Effector memory CD4-positive, alpha-beta T cell (primary cell): ENCODE measurements at places on chromosomes 11 and 22.

DNA sequence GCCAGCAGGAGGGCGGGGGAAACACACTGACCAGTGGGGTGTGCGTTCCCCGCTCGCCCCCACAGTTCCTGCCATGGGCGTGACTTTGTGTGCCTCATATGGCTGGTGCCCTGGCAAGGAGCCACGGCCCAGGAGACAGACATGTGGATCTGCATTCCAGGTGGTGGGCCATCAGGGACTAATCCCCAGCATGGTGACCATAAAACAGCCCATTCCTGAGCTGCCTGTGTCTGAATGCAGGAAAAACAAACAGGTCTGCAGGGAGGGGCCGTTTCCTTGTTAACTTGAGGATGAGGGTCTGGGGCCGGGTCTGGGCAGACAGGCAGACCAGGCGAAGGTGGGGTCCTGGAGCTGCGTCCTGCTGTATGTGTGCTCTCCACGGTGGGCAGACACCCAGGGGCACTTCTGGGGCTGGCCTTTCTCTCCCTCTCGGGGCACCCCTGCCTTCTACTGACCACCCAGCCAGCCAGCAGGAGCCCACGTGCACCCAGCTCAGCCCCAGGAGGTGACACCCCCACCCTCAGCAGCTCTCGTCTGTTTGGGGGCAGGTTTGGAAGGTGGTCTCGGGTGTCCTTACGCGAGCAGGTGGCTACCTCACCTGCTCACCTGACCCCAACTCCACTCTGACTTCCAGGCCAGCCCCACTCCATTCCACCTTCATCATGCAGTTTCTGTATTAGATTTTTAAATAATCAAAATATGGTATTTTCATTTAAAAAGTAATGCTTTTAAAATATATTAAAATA is 120.3 kb downstream of the KCNQ1OT1 start:
- no peak for DNase-seq

DNA sequence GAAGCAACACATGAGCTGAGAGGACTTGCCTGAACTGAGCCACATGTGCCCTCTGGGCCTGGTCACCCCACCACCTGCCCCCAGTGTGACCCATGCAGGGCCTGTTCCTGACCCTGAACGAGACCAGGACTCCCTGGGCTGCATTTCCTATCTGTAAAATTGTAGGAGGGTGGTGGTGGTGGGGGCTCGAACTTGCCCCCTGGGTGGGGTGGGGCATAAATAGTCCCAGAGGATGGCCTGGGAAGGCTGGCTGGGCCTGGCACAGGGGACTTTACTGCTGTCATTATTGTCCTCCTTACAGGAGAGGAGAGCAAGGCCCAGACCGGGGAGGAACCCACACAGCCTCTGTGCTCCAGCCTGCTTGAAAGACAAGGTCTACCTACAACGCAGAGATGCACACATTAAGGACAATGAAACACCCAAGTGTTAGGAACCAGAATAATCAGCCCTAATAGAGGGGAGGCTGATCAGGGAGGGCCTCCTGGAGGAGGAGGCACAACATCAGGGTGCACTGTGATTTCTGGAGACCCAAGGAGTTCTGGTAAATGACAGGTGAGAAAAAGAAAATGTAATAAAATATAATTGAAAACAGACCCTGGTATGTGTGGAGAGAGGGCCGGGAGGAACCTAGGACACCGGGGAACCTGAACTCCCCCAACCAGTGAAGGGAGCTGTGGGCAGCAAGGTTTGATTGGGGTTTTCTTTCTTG is 2.8 kb upstream of the AIFM3 start:
- DNase-seq = no peak

DNA sequence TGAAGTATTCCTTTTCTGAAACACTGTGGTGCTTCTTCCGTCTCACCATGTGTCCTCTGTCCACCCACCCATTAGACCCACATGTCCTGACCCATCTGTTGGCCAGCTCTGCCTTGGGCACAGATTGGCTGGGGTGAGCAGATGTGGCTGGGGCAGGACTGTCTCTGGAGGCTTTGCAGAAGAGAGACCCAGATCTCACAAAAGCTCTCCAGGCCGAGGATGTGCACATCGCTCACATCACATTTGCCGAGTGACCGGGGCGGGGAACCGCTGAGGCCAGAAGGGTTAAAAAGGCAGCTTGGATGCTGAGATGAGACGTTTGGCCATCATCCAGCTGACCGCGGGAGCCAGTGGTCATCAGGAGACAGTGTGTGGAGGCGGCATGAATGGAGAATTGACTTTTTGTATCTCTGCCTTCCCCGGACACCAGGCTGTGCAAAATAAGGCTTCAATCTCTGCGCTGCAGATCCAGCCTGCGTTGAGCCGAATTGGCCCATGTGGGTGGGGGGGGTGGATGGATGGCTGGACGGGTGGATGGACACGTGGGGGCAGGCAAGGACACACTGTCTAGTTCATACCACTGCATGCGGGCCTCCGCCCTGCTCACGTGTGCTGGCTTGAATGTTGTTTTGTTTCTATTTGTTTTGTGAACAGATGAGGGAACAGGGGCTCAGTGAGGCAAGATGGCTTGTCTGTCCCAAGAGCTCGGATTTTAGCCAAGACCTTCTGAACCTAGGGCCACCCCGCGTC is 6.1 kb downstream of the IFITM10 start:
- DNase-seq = no peak

DNA sequence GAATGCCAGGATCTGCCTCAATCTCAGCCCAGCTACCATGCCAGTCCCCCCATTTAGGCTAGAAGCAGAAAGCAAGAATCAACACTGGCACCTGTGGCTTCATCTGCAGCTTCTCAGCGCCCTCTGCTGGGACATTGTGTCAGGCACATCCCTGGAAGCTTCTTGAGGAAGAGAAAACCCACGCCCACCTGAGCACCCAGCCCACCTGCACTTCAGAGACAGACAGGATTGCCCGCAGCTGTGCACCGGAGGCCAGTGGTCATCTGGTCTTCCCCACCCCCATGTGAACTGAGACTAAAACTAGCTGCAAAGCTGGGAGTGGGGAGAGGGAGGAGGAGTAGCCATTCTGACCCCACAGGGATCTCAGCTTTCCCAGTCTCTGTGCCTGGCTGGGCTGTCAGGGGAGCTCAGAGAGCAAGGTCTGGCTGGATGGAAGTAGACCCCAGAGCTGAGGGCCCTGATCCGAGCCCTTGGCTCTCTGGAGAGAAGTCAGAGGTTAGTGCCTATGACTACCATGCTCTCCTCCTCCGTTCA is 66.8 kb downstream of the FEZ1 start:
- no peak for DNase-seq

GRCh38 chr11:2747248-2748027 is 47.6 kb upstream of the KCNQ1OT1 start:
- DNase-seq = no peak

- no peak for DNase-seq
Observed at GRCh38 chr22:25111579-25112517, 87.8 kb upstream of the CRYBB3 start.

- DNase-seq = no peak
Observed at GRCh38 chr11:119263352-119263940, 53.5 kb downstream of the MCAM start.

DNA sequence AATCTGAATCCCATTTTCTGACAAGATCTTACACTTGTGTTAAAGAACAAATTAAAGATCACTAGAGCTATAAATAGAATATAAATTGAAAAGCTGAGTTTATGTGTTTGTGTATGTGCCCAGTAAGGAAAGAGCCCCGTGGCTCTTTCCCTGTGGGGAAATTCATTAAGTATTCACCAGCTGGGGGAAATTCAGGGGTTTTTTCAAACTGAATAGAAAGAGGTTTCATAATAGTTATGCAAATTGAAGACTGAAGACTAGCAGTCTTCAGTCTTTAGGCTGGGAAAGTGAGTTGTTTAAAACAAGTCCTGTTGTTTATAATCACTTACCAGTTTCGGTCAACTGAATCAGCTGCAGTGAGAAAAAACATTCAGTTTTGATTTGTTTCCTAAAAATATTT is 11.3 kb upstream of the MS4A7 start:
- no peak for DNase-seq

GRCh38 chr11:13043912-13044628 is 35.0 kb downstream of the RASSF10 start:
- DNase-seq = no peak

DNA sequence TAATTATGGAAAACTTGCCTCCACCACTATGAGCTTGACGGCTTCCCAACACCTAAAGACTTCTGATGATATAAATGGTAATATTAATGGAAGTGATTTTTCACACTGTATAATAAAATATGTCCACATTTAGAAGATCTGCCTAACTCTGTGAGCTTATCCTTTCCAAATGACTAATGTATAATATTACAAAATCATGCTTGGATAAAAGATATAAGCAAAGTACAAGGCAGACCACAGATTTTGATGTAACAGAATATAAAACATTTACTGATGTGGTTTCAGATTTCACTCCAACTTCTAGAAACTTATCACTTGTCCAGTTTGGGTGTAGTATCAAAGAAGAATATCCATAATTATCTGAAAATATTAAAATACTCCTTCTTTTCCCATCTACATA is 36.9 kb downstream of the GALNT18 start:
- no peak for DNase-seq

- DNase-seq = no peak
Observed at GRCh38 chr11:102360681-102361080, 13.7 kb downstream of the BIRC2 start.

DNA sequence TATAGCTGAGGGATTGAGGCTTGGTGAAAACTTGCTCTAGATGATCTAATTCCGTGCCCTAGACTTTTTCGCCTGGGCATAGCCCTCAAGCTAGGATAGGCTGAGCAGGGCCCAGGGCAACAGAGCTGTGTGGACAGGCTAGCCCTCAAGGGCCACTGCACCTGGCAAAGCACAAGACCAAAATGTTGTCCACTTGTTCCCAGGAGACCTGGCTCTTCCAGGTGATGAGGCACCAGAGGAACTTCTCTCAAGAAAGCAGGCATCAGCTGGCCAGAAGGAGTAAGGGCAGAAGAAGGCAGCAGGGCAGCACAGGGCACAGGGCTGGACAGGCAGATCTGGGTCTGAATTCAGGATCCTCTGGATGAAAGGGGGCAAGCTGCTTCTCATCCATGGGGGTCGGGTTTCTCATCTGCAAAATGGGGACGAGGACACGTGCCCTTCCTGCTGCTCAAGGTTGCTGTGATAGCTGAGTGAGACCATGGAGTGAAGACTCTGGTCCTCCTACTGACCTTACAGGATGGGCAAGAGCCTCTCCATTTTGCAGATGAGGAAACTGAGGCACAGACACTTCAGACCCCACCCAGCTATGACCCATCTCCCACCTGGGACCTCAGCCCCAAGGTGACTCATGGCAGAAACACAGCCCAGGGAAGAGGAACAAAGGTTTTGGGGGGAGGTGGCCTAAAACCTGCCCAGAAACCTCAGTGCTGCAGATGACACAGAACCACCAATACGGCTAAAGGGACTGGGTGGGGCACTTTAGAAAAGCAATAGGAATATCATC is 42.2 kb upstream of the PRDM11 start:
- no peak for DNase-seq

GRCh38 chr11:73287400-73288101 is 15.4 kb downstream of the P2RY6 start:
- DNase-seq = no peak

GRCh38 chr11:83815736-83816135 is 529.6 kb upstream of the CCDC90B start:
- DNase-seq = no peak

GRCh38 chr22:25996669-25997068 is 172.6 kb upstream of the SEZ6L start:
- DNase-seq = no peak

DNA sequence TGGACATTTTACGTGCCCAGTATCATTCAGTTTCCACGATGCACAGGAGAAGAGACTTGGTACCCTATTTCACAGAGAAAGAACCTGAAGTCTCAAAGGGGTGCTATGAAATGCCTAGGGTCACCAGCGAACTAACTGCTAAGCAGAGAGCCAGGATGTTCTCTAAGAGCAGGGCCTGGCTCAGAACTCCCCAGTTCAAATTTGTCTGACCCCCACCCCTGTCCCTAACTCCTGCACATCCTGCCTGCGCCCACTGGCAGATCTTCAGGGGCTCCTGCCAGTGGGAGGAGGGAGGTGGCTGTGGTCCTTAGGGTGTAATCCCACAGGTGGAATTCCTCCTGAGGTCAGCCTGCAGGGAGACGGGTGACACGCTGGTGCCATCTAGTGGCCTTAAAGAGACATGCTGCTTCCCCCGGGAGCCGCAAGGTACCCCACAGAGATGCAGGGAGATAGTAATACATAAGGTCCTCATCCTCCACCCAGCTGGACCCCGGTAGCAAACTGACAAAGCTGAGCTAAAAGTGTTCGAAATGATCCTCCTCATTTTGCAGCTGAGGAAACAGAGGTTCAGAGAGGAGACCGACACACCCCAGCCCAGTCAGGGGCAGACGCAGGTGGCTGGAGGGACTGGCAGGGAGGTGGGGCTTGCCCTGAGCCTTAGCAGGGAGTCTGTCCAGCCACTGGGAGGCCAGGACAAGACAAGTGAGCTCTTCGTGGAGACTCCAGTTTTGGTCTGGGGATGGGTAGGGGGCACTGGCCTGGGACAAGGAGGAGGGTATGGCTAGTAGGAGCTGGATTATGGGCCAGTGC is 34.1 kb downstream of the MB start:
- DNase-seq = peak; percentile 24

GRCh38 chr22:44147821-44148574 is 32.7 kb upstream of the PARVG start:
- DNase-seq = no peak

DNA sequence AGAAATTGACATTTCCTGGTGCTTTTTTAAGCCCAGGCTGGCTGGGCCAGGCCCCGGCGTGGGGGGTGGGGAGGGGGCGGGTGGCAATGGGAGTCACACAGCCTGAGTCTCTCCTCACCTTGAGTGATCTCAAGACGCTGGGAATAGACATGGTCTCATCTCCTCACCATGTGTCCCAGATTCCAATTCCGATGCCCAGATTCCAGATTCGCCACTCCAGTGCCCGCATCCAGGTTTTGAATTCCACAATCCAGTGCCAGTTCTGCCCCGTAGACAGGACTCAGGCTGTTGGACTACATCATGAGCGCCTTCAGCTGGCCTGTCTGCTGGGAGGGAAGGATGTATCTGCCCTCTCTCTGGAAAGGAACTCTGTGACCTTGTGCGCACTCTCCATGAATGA is 19.1 kb downstream of the KCNC1 start:
- DNase-seq = no peak

GRCh38 chr22:42167066-42167465 is 36.5 kb upstream of the CYP2D6 start:
- no peak for DNase-seq

DNA sequence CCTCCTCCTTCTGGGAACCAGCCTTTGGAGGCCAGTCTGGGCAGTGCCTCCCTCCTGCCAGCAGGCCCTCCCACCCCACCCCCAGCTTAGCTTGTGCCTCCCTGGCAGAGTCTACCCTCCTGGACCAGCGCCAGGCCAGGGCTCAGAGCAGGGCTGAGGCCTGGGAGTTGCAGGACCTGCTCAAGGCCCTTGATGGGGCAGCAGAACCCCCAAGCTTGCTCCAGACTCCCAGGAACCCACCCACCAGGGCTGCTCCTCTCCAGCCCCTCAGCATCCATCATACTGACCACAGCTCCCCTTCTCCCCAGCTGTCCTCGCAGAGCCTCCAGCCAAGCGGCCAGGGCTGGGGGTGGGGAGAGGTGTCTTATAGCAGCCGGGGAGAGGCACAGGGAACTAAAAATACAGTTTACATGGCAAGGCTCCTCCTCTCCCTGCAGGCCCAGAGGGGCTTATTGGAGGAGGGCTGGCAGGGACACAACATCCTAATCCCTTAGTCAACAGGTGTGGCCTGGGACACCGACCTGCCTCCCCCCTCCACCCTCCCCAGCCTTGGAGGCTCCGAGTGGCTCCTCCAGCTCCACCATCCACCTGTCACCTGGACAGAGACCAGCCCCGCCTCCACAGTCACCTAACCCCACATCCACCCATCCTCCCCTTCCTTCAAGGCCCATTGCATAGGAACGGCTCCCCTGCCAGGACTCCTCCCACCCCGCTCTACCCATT is 5.2 kb upstream of the MB start:
- DNase-seq = no peak
